Epithelial cell of umbilical artery (primary cell): ENCODE measurements at places on chromosomes 1 and 21. TPM values are rescaled to one million over a fixed set of nuclear protein-coding genes. Genes with fewer than 3 reads are reported as not detected.

DCST1 gene
- not detected in 2 replicates for total RNA-seq

CXADR gene
- 26.6 and 54.3 TPM in 2 replicates for total RNA-seq

C8A gene
- total RNA-seq, result not detected in 2 replicates

SLC22A15 gene
- under 0.01 TPM in 1 of 2 replicates, not detected in the other for total RNA-seq

PLA2G2F gene
- not detected in 2 replicates for total RNA-seq

SHE gene
- total RNA-seq, result 30.9 and 47.4 TPM in 2 replicates

FAM3B gene
- not detected in 2 replicates for total RNA-seq

KRTAP10-6 gene
- not detected in 2 replicates for total RNA-seq

OPTC gene
- total RNA-seq, result not detected in 2 replicates

L1TD1 gene
- total RNA-seq, result not detected in 2 replicates

NUP210L gene
- total RNA-seq, result under 0.01 TPM in 1 of 2 replicates, not detected in the other

MINDY1 gene
- total RNA-seq, result 4.5 and 6.2 TPM in 2 replicates

TARBP1 gene
- total RNA-seq, result 21.6 and 23.4 TPM in 2 replicates

ELAVL4 gene
- not detected in 2 replicates for total RNA-seq

LRIF1 gene
- 13.3 and 14.3 TPM in 2 replicates for total RNA-seq

S100A9 gene
- not detected in 2 replicates for total RNA-seq

CR1 gene
- total RNA-seq, result not detected in 2 replicates

GPR161 gene
- 18.5 and 19.3 TPM in 2 replicates for total RNA-seq

CD101 gene
- total RNA-seq, result under 0.01 and 0.15 TPM in 2 replicates

CRP gene
- total RNA-seq, result 0.32 TPM in 1 of 2 replicates, not detected in the other

LCE2B gene
- not detected in 2 replicates for total RNA-seq

HSD11B1 gene
- 0.32 and 0.61 TPM in 2 replicates for total RNA-seq

MYOG gene
- total RNA-seq, result not detected in 2 replicates

APCS gene
- not detected in 2 replicates for total RNA-seq

TMPRSS3 gene
- not detected in 2 replicates for total RNA-seq

SPRR2F gene
- not detected in 2 replicates for total RNA-seq

UBAP2L gene
- 45.5 and 57.3 TPM in 2 replicates for total RNA-seq

CDC20 gene
- 62.0 and 106 TPM in 2 replicates for total RNA-seq

TMCC2 gene
- total RNA-seq, result 1.8 and 1.9 TPM in 2 replicates

TP73 gene
- under 0.01 TPM in 1 of 2 replicates, not detected in the other for total RNA-seq

FLG2 gene
- under 0.01 TPM in 1 of 2 replicates, not detected in the other for total RNA-seq

SLAMF9 gene
- not detected in 2 replicates for total RNA-seq

CLEC20A gene
- not detected in 2 replicates for total RNA-seq

HJV gene
- total RNA-seq, result not detected in 2 replicates

C1QC gene
- not detected in 2 replicates for total RNA-seq

CACNA1E gene
- not detected in 2 replicates for total RNA-seq

NCF2 gene
- total RNA-seq, result not detected in 2 replicates
